ENCODE measurements at places on chromosomes 13 and 19.

DNA sequence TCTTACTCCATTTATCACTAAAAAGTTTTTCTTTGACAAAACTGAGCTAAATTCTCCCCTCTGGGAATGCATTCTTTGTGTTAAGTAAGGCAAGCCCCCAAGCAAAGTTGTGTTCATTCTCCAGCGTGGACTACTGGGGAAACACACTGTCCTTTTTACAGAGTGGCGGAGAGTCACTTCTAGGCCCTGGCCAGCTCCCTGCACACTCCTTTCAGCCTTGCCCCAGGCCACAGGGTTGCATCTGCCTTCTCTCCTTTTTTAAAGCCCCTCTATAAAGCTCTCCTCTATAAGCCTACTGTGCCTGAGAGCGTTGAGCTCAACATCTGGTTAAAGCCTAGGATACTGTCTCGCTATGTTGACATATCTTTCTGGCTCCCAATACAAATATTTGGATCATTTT lies 803.4 kb downstream of the PCDH17 start:
- no peak overlapping the region for H3K27ac ChIP-seq
- no peaks in the 10 kb centered on the region for H3K27me3 ChIP-seq
- H3K4me3 ChIP-seq: no peak overlapping the region
- no peaks in the 10 kb centered on the region for H3K4me1 ChIP-seq
- no peaks in the 10 kb centered on the region for H3K36me3 ChIP-seq

GRCh38 chr13:84049443-84050219 lies 167.4 kb upstream of the SLITRK1 start:
- no peaks in the 10 kb centered on the region for H3K4me1 ChIP-seq
- DNase-seq: no peak
- no peak overlapping the region for H3K27ac ChIP-seq
- H3K4me3 ChIP-seq: no peak overlapping the region

- H3K36me3 ChIP-seq: no peaks in the 10 kb centered on the region
- no peak overlapping the region for H3K4me3 ChIP-seq
- H3K27me3 ChIP-seq: no peaks in the 10 kb centered on the region
- no peaks in the 10 kb centered on the region for H3K4me1 ChIP-seq
Measured at GRCh38 chr13:111946214-111946613, 120.7 kb upstream of the SOX1 start.

- H3K27me3 ChIP-seq: no peaks in the 10 kb centered on the region
- DNase-seq: no peak
- H3K36me3 ChIP-seq: no peaks in the 10 kb centered on the region
- no peak overlapping the region for H3K27ac ChIP-seq
- no peaks in the 10 kb centered on the region for H3K4me1 ChIP-seq
Measured at GRCh38 chr13:72313546-72313945, 413.9 kb downstream of the MZT1 start.

DNA sequence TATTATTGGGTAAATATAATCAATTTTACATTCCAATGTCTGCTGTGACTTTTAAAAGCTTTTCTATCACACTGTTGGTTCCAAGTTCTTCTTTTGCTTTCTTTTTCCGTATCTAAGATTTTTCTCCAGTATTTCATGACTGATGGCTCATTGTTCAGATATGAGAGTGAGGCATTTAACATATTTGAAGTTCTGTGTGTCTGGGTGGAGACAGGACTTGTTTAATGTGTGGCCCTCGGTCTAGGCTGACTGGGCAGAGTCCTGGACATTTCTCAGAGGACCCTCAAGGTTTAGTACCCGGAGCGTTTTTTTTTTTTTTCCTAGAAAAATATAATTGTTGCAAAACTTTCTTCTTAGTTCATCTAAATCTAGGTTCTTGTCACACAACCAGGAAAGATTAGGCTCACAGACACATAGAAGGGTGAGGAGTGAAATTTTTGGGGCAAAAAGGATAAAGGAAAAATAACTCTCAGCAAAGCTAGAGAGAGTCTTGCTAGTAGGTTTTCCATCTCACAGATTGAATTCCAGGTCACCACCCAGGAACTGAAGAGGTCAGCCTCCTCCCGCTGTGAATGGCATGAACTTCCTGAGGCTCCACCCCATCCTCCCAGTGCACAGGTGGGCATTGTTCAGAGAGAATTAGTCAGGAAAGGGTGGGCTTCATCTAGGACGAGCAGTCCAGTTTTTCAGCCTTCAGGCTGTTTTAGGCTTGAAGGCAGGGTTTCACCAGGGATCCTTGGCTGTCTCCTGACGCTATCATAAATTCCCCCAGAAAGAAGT lies 1002.4 kb upstream of the PCDH9 start:
- no peaks in the 10 kb centered on the region for H3K36me3 ChIP-seq
- H3K4me1 ChIP-seq: no peaks in the 10 kb centered on the region
- no peaks in the 10 kb centered on the region for H3K27me3 ChIP-seq
- DNase-seq: no peak

GRCh38 chr19:16381756-16382401 lies 57.3 kb downstream of the KLF2 start:
- no peak overlapping the region for H3K4me3 ChIP-seq
- no peak for DNase-seq
- H3K27ac ChIP-seq: peak overlapping the region; percentile 85
- no peaks in the 10 kb centered on the region for H3K27me3 ChIP-seq
- H3K4me1 ChIP-seq: peaks cover 74% of the 10 kb centered on the region
- H3K36me3 ChIP-seq: peaks cover 37% of the 10 kb centered on the region

GRCh38 chr13:66344805-66345517 lies 885.2 kb downstream of the PCDH9 start:
- H3K27me3 ChIP-seq: no peaks in the 10 kb centered on the region
- H3K27ac ChIP-seq: no peak overlapping the region
- no peaks in the 10 kb centered on the region for H3K36me3 ChIP-seq
- no peaks in the 10 kb centered on the region for H3K4me1 ChIP-seq
- DNase-seq: no peak
- H3K4me3 ChIP-seq: no peak overlapping the region

GRCh38 chr13:111947026-111947810 lies 119.7 kb upstream of the SOX1 start:
- no peak overlapping the region for H3K4me3 ChIP-seq
- H3K27me3 ChIP-seq: no peaks in the 10 kb centered on the region
- no peak for DNase-seq
- H3K36me3 ChIP-seq: no peaks in the 10 kb centered on the region
- H3K4me1 ChIP-seq: no peaks in the 10 kb centered on the region

DNA sequence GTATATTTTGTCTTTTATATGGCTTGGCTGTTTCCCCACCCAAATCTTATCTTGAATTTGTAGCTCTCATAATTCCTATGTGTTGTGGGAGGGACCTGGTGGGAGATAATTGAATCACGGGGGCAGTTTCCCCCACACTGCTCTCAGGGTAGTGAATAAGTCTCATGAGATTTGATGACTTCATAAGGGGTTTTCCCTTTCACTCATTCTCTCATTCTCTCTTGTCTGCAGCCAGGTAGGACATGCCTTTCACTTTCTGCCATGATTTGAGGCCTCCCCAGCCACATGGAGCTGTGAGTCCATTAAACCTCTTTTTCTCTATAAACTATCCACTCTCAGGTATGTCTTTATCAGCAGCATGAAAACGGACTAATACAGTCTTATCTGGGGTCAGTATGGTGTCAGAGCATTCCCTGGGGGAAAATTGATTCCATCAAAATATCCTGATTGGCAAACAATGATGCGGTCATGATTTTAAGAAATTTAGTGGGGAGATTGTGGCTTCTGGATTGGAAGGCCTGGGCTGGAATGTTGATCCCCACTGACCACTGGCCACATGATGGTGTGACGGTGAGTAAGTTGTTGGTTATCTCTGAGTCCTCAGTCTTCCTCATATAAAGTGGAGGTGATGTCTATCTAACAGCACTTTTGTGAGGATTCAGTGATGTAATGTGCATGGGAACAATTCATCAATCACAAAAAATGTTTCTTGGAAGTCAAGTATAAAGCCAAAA lies 27.5 kb upstream of the ANKRD10 start:
- H3K4me1 ChIP-seq: no peaks in the 10 kb centered on the region
- H3K27ac ChIP-seq: no peak overlapping the region
- no peak for DNase-seq
- no peak overlapping the region for H3K4me3 ChIP-seq
- H3K36me3 ChIP-seq: no peaks in the 10 kb centered on the region

- peaks cover 32% of the 10 kb centered on the region for H3K4me1 ChIP-seq
- H3K4me3 ChIP-seq: peak overlapping the region; percentile 68
- H3K27ac ChIP-seq: peak overlapping the region; percentile 94
- no peaks in the 10 kb centered on the region for H3K27me3 ChIP-seq
- H3K36me3 ChIP-seq: peaks cover 38% of the 10 kb centered on the region
Measured at GRCh38 chr19:39971380-39972035, 543 bp downstream of the PSMC4 start.

DNA sequence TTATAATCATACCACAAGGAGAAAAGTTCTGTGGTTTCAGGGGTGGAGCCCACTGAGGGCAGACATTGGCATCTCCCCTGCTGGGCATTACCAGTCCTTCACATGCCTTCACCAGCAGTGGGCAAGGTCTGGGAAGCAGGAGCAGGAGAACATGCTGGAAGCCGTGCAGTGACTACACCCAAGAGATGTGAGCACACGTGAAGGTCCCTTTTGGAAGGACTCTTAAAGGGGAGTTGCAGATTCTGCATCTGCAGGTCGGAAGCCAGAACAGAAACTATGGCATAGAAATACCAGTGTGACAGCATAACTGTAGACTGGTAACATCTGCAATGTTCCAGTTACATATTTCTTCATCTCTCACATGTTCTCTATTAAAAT lies 26.9 kb upstream of the KL start:
- no peak for DNase-seq
- no peaks in the 10 kb centered on the region for H3K36me3 ChIP-seq
- H3K4me1 ChIP-seq: no peaks in the 10 kb centered on the region
- no peaks in the 10 kb centered on the region for H3K27me3 ChIP-seq
- H3K27ac ChIP-seq: no peak overlapping the region

- H3K27ac ChIP-seq: peak overlapping the region; percentile 54
- peaks cover 2% of the 10 kb centered on the region for H3K36me3 ChIP-seq
- H3K27me3 ChIP-seq: no peaks in the 10 kb centered on the region
- H3K4me1 ChIP-seq: peaks cover 47% of the 10 kb centered on the region
Measured at GRCh38 chr13:98563071-98563470, 13.8 kb downstream of the STK24 start.

DNA sequence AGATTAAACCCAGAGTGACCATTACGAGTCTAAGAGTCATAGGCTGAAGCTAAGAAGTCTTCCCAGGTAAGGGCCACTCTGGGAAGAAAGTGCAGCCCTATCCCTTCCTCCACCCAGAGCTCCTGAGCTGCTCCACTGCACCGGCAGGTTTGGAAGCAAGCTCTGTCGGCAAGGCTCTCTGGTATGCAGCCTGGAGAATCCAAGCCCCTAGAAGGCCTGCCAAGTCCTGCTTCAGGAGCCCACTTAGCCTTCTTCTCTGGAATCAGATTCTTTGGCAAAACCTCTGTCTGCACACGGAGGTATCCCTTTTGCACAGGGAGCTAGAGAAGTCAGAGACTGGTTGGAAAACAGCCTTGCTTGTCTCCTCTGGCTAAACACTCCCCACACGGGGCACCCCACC lies 58.5 kb downstream of the CEBPG start:
- no peaks in the 10 kb centered on the region for H3K36me3 ChIP-seq
- no peak overlapping the region for H3K27ac ChIP-seq
- H3K27me3 ChIP-seq: no peaks in the 10 kb centered on the region
- no peak overlapping the region for H3K4me3 ChIP-seq
- DNase-seq: no peak

- H3K36me3 ChIP-seq: no peaks in the 10 kb centered on the region
- DNase-seq: no peak
- peaks cover 2% of the 10 kb centered on the region for H3K27me3 ChIP-seq
Measured at GRCh38 chr19:30402436-30403202, 30.4 kb downstream of the ZNF536 start.

DNA sequence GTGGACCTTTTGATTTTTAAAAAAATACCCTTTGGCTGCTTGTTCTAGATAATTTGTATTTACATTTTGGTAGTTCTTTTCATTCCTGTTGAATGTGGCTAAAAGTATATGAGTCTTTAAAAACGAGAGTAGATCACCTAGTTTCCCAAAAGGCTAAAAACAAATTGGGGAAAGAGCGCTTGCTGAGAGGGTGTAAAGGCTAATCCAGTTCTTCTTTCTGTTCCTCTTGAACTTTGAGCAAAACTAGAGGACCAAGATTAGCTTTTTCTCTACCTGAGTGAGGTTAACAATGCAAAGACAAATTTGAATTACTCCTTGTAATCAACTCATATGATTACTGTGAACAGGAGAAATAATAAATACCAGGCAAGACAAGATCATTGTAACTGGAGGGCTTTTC lies 2513.2 kb downstream of the PCDH9 start:
- H3K27ac ChIP-seq: no peak overlapping the region
- no peaks in the 10 kb centered on the region for H3K36me3 ChIP-seq
- H3K27me3 ChIP-seq: no peaks in the 10 kb centered on the region
- no peak for DNase-seq
- H3K4me3 ChIP-seq: no peak overlapping the region
- H3K4me1 ChIP-seq: no peaks in the 10 kb centered on the region

DNA sequence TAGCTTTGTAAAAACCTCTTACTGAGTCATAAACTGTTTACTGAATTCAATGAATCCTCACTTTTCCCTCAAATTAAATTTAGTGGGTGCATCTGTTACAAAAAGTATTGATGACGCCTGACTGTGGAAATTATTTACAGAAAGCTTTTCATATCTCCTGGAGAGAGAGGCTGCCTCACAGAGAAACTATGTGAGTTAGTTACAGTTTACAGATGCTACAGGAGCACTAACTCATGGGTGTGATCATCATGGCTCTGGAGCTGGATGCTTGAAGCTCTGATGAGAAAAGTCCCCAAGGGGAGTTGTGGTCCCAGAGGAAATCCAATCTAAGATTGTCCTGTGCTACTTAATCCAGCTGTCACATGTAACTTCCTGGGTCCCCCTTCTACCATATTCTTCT lies 590.8 kb downstream of the LMO7 start:
- H3K4me3 ChIP-seq: no peak overlapping the region
- DNase-seq: no peak
- no peaks in the 10 kb centered on the region for H3K36me3 ChIP-seq
- no peaks in the 10 kb centered on the region for H3K4me1 ChIP-seq

All from natural killer cell (primary cell).